Stimulated activated CD4-positive, alpha-beta T cell treated with anti-CD3 and anti-CD28 coated beads, Interleukin-15, amount 100 ng/mL, for 1 hour (primary cell): ENCODE measurements at places on chromosomes 2 and 18.

DNA sequence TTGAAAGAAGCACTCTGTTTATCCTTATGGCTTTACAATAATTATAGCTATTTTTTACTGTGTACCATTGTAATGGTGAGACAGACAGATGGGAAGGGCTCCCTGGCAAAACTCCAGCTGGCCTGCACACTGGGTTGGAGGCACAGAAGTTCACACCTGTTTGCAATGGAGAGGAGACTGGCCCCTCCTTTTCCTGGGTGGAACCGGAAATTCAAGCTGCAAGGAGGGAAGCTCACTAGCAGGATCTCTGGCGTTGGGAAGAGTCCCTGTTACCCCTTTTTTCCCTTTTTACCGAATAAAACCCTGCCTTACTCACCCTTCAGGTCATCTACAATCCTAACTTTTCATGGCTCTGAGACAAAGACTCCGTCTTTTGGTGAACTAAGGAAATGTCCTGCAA, 100.3 kb upstream of the TFPI start:
- DNase-seq: no peak

- DNase-seq: no peak
These were observed 14.4 kb upstream of the IGFBP2 start for GRCh38 chr2:216618785-216619184.

GRCh38 chr18:49841236-49842217, 28.2 kb upstream of the ACAA2 start:
- no peak for DNase-seq

GRCh38 chr18:13580991-13581390, 145.4 kb downstream of the FAM210A start:
- DNase-seq: no peak

DNA sequence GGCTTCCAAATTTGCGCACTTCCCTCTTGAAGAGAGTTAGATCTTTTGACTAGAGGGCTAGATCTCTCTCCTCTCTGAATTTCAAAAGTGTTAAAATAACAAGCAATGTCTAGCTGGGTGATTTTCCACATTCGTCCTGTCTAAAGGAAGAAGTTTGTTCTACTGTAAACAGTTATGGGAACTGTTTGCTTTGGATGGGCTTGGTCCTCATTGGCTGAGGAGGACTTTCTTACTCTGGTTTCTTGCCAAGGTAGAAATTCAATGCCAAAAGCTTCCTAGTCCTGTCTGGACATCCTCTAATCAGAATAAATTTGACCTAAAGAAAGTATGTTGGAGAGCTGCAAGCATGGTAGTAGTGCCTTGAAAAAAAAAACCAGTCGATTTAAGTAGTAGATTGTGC, 47.4 kb upstream of the RAPH1 start:
- DNase-seq: no peak

DNA sequence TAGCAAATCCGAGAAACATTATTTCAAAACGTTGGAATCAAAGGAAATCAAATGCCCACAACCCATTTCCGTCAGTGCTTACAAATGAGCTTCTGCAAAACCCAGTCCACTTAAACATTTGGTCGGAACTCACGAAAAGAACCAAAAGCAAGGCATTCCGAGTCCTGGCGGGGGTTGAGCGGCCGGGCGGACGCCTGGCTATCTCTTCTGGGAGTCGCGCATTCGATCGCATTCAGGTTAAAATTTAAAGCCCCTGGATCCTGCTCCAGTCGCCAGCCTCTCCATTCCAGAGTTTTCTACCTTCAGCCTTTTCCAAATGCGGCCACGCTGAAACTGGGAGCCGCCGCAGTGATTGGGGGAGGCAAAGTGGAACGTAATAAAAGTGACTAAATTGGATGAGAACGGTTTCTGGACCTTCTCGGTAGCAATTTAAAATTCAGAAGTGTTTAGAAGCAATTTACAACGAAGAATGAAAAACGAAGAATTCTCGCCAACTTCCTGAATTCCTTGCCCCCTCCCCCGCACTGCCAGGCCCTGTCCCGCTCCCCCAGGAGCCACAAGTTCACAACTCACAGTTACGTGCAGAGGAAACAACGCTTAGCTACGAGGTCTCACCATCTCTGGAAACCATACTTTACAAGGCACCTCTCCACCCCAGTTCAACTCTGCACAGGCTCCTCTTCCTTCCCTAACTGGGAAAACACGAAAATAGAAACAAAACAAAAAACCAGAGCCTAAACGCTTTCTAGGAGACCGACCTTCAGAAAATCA, 1.7 kb upstream of the GATA6 start:
- DNase-seq: no peak

DNA sequence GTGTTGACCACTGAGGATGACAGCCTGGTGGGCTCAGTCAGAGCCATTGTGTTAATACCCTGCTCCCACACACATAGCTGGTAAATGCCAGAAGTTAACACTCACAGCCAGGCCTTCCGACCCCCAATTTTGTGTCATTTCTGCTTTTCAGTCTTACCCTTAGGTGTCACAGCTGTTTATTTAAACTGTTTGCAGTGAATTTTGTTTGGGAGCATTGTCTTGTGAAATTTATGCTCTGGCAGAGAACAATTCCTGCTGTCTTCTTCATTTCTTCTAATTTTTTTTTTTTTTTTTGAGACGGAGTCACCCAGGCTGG, 8.2 kb downstream of the LPIN1 start:
- no peak for DNase-seq

DNA sequence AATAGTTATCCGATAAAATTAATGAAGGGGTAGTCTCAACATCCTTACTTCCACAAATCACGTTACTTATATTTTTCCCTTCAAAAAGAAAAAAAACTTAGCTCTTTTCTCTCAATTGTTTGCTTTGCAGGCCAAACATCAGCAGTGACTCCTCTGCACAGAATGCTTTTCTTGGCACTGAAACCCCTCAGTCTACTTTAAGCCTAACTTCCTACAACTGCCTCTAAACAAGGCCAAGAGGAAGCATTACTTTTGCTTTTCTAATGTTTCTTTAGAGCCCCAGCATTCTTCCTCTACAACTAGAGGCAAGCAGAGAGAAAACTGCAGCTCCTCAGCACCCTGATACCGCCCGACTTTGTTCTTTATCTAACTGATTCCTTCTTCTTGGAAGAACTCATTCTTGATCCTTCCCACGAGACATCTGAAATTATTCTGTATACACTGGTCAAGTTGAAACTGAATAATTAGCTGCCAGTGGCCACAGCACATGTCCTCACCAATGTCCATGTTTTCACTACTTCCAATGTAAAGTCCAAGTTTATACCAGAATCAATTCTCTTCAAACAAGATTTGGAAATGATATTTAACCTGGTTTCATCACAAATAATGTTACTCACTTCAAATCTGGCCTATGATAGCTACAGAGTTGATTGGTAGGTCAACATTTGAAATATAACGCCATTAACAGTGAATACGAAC, 55.3 kb downstream of the DTNB start:
- DNase-seq: no peak

GRCh38 chr2:235594041-235594440, 100.2 kb downstream of the AGAP1 start:
- DNase-seq: no peak

- DNase-seq: no peak
These were observed 35.3 kb downstream of the TCF4 start for GRCh38 chr18:55552526-55553189.

GRCh38 chr18:32042337-32042736, 23.7 kb downstream of the RNF125 start:
- DNase-seq: no peak

- no peak for DNase-seq
These were observed 409.2 kb upstream of the SPHKAP start for GRCh38 chr2:228590681-228591080.

- no peak for DNase-seq
These were observed 239.2 kb upstream of the HS6ST1 start for GRCh38 chr2:128557831-128558241.

DNA sequence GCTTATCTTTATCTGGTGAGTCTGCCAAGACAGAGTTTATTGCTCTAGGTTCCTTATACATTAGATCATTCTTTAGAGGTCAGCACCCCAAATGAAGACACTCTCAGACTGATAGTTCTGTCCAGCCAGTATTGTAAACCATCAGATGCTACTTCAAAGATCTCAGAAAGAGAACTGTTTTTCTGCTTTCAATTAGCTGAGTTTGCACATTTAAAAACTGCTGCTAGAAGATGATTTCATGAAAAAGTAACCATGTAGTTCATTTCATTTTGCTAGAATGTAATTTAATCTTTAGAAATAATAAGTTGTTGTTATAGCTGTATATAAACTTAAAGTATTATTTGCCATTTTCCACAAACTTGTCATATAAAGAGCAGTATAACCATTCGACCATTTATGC, 344.5 kb upstream of the ATP5MC3 start:
- no peak for DNase-seq

GRCh38 chr2:112019569-112019982, 35.5 kb upstream of the TMEM87B start:
- DNase-seq: no peak

DNA sequence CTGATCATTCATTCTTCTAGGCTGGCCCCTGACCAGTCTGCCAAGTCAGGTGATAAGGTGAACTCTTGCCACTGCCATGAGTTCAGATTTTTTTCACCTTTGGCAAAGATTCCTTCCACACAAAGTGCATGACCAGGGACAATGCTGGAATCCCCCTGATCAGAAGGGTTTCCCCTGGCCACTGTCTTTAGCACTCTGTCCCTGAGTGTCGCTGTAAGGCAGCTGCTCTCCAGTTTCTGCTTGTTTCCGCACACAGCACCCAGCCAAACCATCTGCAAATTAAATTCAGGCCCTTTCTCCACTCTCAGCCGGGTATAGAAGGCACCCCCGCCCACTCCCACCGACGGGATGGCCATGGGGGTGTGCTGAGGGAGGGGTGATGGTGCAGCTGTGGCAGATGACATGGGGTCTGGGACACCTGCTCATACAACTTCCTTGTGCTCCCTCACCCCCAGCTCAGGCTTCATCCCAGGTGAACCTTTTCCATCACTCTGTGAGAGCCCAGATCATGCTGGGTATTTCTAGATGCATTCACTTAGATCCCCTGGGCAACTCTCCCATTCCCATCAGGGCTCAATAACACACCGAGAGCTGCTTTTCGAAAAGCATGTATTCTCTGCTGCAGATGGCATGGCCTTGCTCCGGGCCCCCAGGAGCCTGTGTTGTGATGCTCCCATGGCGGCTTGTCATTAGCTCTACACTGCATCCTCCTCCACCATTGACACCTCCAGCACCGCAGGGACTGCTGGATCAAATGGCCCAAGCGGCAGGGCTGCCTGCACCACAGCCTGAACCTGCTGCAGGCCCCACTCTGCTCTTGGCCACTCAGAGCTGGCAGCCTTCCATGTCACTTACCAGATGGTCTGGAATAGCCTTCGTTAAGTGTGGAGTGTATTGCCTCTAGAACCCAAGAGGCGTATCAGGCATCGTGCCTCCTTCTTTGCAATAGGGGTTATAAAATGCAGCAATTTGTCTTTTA, 52.3 kb upstream of the ROCK2 start:
- DNase-seq: no peak

DNA sequence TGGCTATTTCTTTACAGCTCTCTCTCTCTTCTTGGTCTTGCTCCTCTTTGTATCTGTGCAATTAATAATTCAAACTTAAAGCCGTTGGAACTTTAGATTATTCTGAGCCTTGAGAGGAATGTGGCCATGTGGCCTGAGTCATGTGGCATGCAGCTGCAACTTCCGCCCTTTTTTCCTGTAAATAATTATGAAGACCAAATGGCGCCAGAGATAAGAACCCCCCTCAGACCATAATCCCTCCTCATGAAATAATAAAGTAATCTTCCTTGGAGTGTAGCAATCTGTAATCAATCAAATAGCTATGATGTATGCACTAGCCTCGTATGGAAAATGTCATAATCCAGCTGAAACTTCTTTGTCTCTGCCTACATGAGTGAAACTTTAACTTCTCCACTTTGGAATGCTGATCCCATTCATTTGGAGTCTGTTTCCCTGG, 13.5 kb upstream of the TWSG1 start:
- no peak for DNase-seq

GRCh38 chr2:216283038-216283900, 89.0 kb downstream of the MARCHF4 start:
- DNase-seq: no peak

GRCh38 chr18:58443671-58444070, 185.2 kb downstream of the ALPK2 start:
- no peak for DNase-seq

DNA sequence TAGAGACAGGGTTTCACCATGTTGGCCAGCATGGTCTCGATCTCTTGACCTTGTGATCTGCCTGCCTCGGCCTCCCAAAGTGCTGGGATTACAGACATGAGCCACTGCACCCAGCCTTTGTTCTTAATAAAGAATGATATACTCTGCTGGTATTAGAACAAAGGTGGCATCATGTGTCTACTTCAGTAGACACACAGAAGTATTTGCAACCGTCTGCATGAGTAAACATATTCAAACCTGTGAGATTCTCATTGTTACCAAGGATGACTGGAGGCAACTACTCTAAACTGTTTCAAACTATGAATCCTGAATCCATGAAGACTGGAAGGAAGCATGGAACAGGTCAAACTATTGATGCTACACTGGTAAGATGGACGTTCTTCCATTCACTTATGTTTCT, 32.1 kb downstream of the MBD2 start:
- DNase-seq: no peak

DNA sequence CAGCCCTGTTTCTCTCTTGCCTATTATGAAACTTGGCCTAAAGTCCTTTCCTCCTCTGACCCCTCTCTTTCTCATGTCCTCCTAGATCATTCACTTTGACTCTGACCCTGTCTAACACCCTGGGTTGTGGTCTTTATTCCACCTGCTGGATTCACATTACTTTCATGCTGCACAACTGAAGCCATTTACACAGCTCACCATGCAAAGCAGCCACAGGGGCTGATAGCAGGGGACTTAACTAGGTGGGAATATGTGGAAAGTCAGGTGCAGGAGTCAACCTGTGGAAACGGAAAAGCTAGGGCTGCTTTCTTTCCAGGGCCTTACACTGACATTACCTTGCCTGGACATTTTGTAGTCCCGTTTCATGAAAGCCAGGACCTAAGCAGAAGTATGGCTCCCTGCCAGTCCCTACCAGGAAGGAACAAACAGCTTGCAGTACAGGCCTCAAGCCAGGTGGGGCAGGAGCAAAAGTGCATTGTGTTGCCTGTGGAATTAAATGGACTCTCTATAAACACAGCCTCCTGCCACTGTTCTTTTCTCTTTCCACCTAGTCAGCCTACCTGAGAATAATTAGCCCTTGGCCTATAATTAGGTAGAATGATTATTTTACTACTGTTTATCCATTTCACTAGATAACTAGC, 11.8 kb downstream of the MAPRE3 start:
- no peak for DNase-seq

GRCh38 chr2:230694241-230694640, 18.4 kb upstream of the CAB39 start:
- DNase-seq: no peak

GRCh38 chr2:149330127-149331022, at the start of gene LYPD6:
TSS of gene LYPD6 (plus strand) at chr2:149330587. CDS start at chr2:149437709, 107,122 bp downstream.
- DNase-seq: no peak

DNA sequence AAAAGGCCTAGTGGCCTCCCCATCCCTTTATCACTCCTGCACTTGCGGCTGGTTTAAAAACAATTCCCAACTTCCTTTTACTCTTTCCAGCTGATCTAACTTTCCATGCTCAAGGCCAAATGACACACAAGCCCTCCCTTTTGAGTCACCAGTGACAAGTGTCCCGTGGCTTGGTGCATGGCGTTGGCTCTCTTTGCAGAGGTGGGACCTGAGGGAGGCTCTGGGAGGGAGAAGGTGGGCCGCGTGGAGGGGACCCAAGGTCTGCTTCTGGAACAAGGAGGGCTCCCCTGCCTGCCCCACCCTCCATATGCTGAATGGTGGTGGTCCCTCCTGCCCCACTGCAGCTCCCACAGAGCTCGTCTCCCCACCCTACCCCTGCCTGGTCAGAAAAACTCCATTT, 30.8 kb upstream of the HPCAL1 start:
- no peak for DNase-seq
